Right forelimb (tissue), 1 donor: ENCODE measurements at places on chromosomes 1 and 21.

GRCh38 chr21:31493350-31493880 is 149.4 kb upstream of the TIAM1 start:
- DNase-seq, result no peak

DNA sequence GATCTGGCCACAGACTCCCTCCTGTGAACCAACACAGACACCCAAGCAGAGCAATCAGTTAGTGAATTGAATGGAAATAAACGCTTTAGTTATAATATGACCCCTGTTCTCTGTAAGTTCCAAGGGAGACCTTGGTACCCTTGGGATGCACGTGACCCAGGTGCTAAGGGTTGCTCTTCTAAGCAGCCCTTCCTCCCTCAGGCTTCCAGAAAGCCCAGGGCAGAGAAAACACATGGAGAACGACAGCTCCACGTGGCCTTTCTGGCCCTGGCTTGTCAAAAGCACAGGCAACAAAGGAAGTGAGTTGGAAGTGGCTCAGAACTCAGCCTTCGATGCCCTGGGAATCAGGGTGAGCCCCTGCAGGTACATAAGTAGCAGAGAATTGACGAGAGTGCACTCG is 57.4 kb downstream of the LACTBL1 start:
- no peak for DNase-seq

GRCh38 chr1:236864996-236865817 is 70.1 kb downstream of the MTR start:
- no peak for DNase-seq

DNA sequence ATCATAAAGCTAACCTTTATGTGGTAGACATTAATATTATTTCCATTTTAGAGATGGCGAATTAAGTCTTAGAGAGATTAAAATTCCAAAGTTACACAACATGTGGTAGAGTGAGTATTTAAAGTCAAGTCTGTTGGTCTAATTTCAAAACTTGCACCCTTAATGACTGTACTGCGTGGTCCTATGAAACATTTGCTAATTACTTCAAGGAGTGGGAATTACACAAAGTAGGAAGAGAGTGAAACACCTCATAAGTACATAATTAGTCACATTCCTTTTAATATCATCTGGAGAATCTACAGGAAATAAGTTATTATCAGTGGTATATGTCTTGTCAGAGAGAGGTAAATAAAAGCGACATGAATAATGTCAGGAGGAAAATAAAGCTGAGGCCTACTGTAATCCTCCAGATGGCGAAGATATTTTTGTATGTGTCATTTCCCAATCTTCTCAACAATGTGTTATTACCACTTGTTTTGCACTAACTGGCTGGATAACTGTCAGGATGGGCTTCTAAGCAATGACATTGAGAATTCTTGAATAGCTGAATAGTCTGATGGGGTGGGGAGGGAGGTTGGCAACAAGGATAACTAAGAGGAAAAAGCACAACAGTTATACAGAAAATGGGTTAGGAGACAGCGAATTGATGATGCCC is 95.5 kb downstream of the TNFSF18 start:
- no peak for DNase-seq

GRCh38 chr1:162218546-162218945 is 149.1 kb downstream of the NOS1AP start:
- DNase-seq, result no peak
